COR-L47 (cell line): ENCODE measurements at places on chromosomes 5 and 9.

- no peak for DNase-seq
Observed at GRCh38 chr5:158431369-158432029, 572.6 kb upstream of the CLINT1 start.

GRCh38 chr5:123282444-123282843, 140.8 kb downstream of the CEP120 start:
- no peak for DNase-seq

DNA sequence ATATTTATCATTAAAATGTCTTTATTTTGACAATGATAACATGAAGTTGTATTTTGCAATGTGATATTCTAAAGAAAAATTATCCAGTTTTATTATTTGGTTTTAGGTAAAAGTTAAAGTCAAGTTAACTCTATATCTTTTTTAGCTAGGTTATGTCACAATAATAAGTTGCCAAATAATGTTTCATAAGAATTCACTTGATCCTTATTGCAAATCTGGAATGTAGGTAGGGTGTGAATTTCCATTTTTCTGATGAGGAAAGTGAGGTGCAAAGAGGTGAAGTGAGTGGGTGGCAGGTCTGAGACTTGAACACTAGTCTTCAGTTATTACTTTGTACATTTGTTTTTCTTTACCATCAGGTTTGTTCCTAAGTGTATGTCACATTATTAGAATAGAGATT, 21.5 kb downstream of the SPINK5 start:
- no peak for DNase-seq

DNA sequence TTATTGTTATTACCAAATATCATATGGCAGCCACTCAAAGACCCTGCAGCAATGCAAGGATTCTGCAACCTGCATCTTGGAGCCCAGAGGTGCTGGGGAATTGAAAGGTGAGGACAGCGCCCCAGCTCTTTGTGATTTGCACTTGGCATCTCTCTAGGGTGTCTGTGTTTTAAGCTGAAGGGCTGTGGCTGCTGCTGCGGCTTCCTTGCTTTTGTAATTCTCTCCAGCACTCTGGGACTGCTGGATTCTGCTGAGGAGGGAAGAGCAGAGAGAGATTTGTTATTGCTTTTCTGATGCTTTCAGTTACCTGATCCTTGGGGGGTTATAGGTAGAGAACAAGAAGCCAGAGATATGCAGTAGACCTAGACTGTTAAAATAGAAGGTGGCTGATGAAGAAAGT, 562.4 kb downstream of the EBF1 start:
- DNase-seq = no peak

- DNase-seq = no peak
Observed at GRCh38 chr5:165397516-165397915, 1892.1 kb downstream of the MAT2B start.

DNA sequence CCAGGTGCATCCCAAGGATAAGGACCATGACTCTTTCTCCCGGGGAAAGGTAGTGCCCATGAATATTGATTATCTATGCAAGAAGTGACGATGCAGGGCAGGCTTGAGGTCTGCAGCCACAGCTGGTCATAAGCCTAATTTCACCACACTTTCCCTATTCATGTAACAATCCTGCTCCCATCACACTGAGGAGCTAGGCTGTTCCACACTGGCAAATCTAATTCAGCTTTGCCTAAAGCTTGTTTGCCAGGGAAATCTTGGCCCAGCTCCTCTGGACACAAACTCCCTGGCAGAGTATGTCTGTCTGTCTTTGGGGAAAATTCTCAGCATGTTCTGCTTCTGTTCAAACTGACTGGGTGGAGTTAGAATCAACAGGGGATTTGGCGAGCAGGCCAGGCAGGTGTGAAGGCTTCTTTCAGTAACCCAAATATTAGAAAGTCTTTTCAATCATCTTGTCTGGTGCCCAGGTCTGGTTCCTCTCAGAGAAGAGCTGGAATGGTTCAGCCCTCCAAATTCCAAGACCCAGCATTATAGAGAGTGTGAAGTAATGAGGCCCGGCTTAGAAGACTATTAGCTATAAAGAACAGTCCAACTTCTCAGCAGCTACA, 88.5 kb upstream of the SPDL1 start:
- no peak for DNase-seq
